Nephron progenitor cell (in vitro differentiated cells): ENCODE measurements at places on chromosomes 5 and 9.
A peak's percentile ranks its signal among the peaks of the same experiment; 100 is the strongest.

- H3K36me3 ChIP-seq, result peaks cover 3% of the 10 kb centered on the region
- peaks cover 9% of the 10 kb centered on the region for H3K4me1 ChIP-seq
- H3K27me3 ChIP-seq, result no peaks in the 10 kb centered on the region
- DNase-seq, result no peak
- H3K4me3 ChIP-seq, result no peak overlapping the region
Observed at GRCh38 chr5:66848749-66849641, 252.8 kb downstream of the MAST4 start.

- no peaks in the 10 kb centered on the region for H3K36me3 ChIP-seq
- no peak overlapping the region for H3K4me3 ChIP-seq
- no peak for DNase-seq
- H3K27me3 ChIP-seq, result no peaks in the 10 kb centered on the region
- no peaks in the 10 kb centered on the region for H3K4me1 ChIP-seq
Observed at GRCh38 chr9:73719660-73720059, 568.0 kb downstream of the ANXA1 start.

GRCh38 chr9:110531776-110532175 is 47.8 kb downstream of the SVEP1 start:
- H3K27me3 ChIP-seq, result peaks cover 4% of the 10 kb centered on the region
- H3K4me3 ChIP-seq, result no peak overlapping the region
- H3K36me3 ChIP-seq, result no peaks in the 10 kb centered on the region
- no peak for DNase-seq
- H3K27ac ChIP-seq, result no peak overlapping the region

DNA sequence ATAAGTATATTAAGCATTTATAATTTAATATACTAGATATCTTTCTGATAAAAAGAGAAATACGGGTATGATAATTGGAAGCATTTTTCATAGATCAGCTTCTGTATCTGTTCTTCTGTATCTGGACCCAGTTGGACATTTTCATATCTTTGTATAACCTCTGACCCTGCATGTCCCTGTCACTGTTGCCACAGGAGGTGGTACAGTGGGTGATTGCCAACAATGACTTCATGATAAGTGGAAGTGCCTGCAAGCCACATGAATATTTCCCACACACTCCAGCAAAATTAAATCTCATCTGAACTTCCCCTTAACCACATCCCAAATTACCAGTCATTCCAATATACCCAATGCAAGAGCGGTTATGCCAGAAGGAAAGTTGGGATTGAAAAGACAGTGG is 376.4 kb downstream of the ARRDC3 start:
- H3K4me1 ChIP-seq, result no peaks in the 10 kb centered on the region
- no peak overlapping the region for H3K27ac ChIP-seq
- DNase-seq, result no peak

- no peak overlapping the region for H3K4me3 ChIP-seq
- no peak overlapping the region for H3K27ac ChIP-seq
- peaks cover 8% of the 10 kb centered on the region for H3K27me3 ChIP-seq
- peaks cover 10% of the 10 kb centered on the region for H3K36me3 ChIP-seq
Observed at GRCh38 chr5:159704160-159704559, 212.1 kb upstream of the ADRA1B start.

DNA sequence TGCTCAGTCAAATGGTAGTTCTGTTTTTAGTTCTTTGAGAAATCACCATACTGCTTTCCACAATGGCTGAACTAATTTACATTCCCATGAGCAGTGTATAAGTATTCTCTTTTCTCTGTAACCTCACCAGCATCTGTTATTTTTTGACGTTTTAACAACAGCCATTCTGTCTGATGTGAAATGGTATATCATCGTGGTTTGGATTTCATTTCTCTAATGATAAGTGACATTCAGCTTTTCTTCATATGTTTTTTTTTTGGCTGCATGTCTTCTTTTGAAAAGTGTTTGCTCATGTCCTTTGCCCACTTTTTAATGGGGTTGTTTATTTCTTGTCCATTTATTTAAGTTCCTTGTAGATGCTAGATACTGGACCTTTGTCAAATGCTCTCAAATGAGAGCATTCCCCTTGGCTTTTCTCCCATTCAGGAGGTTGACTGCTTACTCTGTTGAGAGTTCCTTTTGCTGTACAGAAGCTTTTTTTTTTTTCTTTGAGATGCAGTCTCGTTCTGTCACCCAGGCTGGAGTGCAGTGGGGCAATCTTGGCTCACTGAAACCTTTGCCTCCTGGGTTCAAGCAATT is 58.7 kb upstream of the RGMB start:
- no peaks in the 10 kb centered on the region for H3K36me3 ChIP-seq
- no peak overlapping the region for H3K27ac ChIP-seq
- no peak for DNase-seq
- no peaks in the 10 kb centered on the region for H3K4me1 ChIP-seq
- peaks cover 11% of the 10 kb centered on the region for H3K27me3 ChIP-seq

DNA sequence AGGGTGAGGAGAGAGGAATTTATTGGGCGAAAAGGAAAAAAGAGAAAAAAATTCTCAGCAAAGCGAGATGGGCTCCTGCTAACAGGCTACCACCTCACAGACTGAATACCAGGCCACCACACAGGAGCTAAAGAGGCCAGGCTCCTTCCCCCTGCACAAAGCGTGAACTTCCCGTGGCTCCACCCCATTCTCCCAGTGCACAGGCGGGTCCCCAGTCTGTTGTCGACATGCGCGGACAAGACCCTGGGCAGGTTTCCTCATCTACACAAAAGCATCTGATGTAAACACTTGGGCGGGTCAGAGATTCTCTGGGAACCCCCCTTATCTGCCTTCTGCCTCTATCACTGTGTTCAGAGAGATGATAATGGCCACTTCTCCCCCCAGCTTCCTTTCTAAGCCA is 34.2 kb downstream of the IL31RA start:
- no peaks in the 10 kb centered on the region for H3K36me3 ChIP-seq
- H3K27me3 ChIP-seq, result no peaks in the 10 kb centered on the region
- no peak for DNase-seq
- H3K27ac ChIP-seq, result no peak overlapping the region
- H3K4me3 ChIP-seq, result no peak overlapping the region

GRCh38 chr5:32225445-32225844 is 51.3 kb upstream of the GOLPH3 start:
- H3K27ac ChIP-seq, result peak overlapping the region; percentile 91
- no peaks in the 10 kb centered on the region for H3K27me3 ChIP-seq
- no peak for DNase-seq
- peaks cover 9% of the 10 kb centered on the region for H3K4me1 ChIP-seq
- no peak overlapping the region for H3K4me3 ChIP-seq

GRCh38 chr5:67289763-67290521 is 93.3 kb upstream of the CD180 start:
- peaks cover 30% of the 10 kb centered on the region for H3K4me1 ChIP-seq
- no peak overlapping the region for H3K4me3 ChIP-seq
- H3K36me3 ChIP-seq, result no peaks in the 10 kb centered on the region
- peaks cover 4% of the 10 kb centered on the region for H3K27me3 ChIP-seq
- no peak overlapping the region for H3K27ac ChIP-seq

DNA sequence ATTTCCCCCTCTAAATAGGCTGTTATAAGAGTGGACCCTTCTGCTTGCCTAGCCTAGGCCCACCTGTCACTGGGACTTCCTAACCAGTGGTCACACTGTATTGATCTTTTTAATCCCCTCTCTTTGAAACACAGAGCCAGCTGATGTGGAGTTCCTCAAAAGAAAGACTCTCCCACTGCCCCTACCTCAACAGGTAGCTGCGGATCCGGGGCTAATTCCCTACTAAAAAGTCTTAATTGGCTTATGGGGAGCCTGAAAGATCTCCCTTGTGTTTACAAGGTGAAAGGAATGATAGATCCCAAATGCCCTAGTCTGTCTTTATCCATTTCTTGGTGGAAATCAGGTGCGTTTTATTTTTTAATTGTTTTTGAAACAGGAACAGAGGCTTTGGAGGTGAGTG is 2.0 kb downstream of the NEUROG1 start:
- DNase-seq, result no peak
- H3K27ac ChIP-seq, result no peak overlapping the region
- H3K27me3 ChIP-seq, result peaks cover 100% of the 10 kb centered on the region
- peaks cover 12% of the 10 kb centered on the region for H3K4me1 ChIP-seq
- no peaks in the 10 kb centered on the region for H3K36me3 ChIP-seq

DNA sequence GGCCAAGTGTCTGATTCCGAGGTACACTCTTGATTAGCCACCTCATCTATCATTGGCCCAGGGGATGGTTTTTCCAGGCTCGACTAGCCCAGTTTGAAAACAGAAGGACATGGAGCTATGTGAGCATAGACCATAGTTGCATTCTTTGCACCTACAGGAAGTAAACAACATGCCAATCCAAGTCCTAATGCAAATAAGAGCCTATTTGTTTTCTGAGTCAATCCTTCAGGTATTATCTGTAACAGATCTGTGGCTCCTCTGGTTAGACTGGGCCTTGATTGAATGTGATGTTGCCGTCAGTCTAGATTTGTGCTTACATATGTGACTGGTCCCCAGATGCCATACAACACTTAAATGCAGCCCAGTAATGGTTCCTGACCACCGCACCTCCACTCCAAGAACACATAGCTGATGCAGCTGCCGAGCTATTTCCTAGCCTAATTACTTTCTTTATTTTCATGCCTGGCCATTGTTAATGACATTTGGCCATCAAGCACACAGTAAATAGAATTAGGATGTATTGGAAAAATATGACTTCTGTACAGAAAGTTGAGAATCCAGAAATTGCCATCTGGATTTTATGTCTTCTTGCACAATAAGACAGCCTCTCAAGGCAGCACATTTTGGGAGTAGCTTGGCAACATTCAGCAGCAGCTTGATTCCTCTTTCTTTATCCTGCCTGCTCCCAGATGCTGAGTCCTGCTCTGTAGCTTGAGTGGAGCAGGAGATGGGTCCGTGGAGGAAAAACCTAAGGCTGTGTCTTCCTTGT is 29.5 kb upstream of the ARHGAP26 start:
- no peak overlapping the region for H3K4me3 ChIP-seq
- no peaks in the 10 kb centered on the region for H3K36me3 ChIP-seq
- no peak overlapping the region for H3K27ac ChIP-seq
- H3K4me1 ChIP-seq, result peaks cover 21% of the 10 kb centered on the region
- peaks cover 21% of the 10 kb centered on the region for H3K27me3 ChIP-seq

GRCh38 chr5:176185133-176185733 is 53.0 kb upstream of the SIMC1 start:
- DNase-seq, result no peak
- no peaks in the 10 kb centered on the region for H3K36me3 ChIP-seq
- H3K27me3 ChIP-seq, result peaks cover 4% of the 10 kb centered on the region
- no peak overlapping the region for H3K4me3 ChIP-seq
- no peak overlapping the region for H3K27ac ChIP-seq
- H3K4me1 ChIP-seq, result peaks cover 52% of the 10 kb centered on the region

- no peak for DNase-seq
- no peak overlapping the region for H3K4me3 ChIP-seq
- H3K27ac ChIP-seq, result no peak overlapping the region
- H3K36me3 ChIP-seq, result no peaks in the 10 kb centered on the region
- peaks cover 3% of the 10 kb centered on the region for H3K27me3 ChIP-seq
- H3K4me1 ChIP-seq, result peaks cover 16% of the 10 kb centered on the region
Observed at GRCh38 chr5:17132444-17133083, 84.9 kb upstream of the BASP1 start.

DNA sequence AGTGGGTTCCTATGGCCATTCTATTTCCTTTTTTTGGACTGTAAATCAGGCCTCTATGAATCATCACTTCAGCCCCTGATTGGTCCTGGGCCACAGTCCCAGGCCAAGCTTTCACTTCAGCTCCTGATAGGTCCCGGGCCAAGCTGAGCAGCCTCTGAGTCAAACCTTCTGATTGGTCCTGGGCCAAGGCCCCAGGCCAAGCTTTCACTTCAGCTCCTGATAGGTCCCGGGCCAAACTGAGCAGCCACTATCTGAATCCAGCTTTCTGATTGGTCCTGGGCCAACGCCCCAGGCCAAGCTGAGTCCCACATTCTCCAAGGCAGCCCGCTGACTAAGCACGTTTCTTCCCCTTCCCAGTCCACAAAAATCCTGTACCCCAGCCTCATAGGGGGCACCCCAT is 1972.9 kb upstream of the ACO1 start:
- H3K27ac ChIP-seq, result no peak overlapping the region
- H3K36me3 ChIP-seq, result no peaks in the 10 kb centered on the region
- no peaks in the 10 kb centered on the region for H3K27me3 ChIP-seq
- DNase-seq, result no peak

DNA sequence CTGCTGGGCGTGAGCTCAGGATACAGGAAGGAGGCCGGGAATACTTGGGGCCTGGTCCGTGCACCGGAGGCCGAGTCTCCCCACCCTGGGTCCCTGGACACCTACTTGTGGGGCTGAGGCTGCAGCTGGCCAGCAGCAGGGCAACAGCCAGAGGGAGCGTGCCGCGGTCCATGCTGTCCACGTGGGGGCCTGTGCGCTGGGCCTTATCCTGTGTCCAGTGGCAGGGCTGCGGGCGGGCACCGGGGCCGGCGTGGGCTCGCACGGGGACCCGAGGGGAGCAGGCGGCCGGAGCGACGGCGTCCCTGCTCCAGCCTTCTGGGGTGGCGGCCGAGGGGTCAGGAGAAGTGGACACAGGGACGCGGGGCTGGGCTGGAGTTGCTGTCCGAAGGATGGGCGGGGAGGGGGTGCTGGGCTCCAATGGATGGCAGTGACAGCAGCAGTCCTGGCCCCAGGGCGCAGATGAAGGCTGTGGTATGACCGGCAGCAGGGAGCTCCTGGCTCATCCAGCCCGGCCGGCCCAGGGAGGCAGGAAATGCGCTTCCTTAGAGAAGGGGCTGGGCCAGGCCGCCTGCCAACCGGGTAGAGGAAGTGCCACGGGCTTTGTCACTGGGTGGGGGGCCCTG is at the start of gene ENG:
ENG (minus strand) TSS at position 475 of the 623 bp plus-strand sequence; CDS start at position 172, 303 bp downstream.
- H3K27me3 ChIP-seq, result no peaks in the 10 kb centered on the region
- peaks cover 2% of the 10 kb centered on the region for H3K36me3 ChIP-seq
- peaks cover 51% of the 10 kb centered on the region for H3K4me1 ChIP-seq
- H3K27ac ChIP-seq, result no peak within 1 kb of the TSS

DNA sequence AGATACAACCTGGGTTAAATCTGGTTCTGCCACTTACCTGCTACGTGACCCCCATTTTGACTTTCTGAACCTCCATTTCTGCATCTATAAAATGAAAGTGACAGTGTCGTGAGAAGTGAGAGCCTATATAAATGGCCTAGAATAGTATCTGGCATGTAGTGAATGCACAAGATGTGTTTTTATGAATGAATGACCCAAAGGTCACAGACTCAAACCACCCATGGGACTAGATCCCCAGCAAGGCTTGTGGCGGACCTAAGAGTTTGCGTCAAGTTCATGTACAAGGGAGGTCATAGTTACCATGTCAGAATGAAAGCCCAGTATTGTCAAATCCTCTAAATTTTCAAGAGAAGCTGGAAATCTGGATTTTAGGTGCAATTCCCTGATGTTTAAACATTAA is 11.2 kb upstream of the SETD9 start:
- H3K36me3 ChIP-seq, result peaks cover 15% of the 10 kb centered on the region
- H3K27ac ChIP-seq, result no peak overlapping the region
- no peaks in the 10 kb centered on the region for H3K27me3 ChIP-seq
- no peak for DNase-seq
- H3K4me1 ChIP-seq, result no peaks in the 10 kb centered on the region
- H3K4me3 ChIP-seq, result no peak overlapping the region

DNA sequence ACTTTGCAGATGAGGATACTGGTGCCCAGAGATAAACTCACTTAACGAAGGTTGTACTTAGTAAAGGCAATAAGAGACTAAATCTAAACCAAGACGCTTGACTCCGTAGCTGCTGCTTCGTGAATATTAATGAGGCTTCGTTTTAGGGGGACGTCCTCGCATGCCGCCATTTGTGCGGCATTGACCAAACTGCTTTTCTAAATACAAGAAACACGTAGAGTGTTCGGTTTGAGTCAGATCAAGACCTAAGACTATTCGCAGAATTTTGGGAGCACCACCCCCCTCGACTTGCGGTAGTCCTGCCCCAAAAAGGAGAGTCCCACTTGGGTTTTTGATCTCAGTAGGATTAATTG is 1.1 kb downstream of the NPM1 start:
- H3K36me3 ChIP-seq, result peaks cover 49% of the 10 kb centered on the region
- H3K4me1 ChIP-seq, result peaks cover 54% of the 10 kb centered on the region
- peaks cover 9% of the 10 kb centered on the region for H3K27me3 ChIP-seq
- peak overlapping the region; percentile 99 for H3K27ac ChIP-seq
- H3K4me3 ChIP-seq, result peak overlapping the region; percentile 98
